ENCODE measurements at places on chromosomes 12 and 14.

GRCh38 chr12:48933664-48934311 is 8.5 kb upstream of the FKBP11 start:
- DNase-seq: peak; percentile 19

GRCh38 chr12:66035288-66035966 is 95.1 kb downstream of the LLPH start:
- DNase-seq: no peak

DNA sequence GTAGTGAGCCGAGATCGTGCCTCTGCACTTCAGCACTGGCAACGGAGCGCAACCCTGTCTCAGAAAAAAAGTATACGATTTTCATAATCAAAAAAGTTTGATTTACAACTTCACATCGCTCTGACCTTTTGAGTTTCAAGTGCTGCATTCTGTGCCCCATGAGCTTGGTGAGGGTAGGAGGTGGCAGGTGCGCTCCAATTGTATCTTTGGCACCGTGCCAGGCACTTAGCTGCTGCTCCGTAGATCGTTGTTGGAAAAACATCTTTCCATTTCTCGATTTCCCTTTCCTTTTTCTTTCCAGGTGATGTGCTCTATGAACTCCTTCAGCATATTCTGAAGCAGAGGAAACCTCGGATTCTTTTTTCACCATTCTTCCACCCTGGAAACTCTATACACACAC is 203.7 kb downstream of the ETV6 start:
- DNase-seq: no peak

DNA sequence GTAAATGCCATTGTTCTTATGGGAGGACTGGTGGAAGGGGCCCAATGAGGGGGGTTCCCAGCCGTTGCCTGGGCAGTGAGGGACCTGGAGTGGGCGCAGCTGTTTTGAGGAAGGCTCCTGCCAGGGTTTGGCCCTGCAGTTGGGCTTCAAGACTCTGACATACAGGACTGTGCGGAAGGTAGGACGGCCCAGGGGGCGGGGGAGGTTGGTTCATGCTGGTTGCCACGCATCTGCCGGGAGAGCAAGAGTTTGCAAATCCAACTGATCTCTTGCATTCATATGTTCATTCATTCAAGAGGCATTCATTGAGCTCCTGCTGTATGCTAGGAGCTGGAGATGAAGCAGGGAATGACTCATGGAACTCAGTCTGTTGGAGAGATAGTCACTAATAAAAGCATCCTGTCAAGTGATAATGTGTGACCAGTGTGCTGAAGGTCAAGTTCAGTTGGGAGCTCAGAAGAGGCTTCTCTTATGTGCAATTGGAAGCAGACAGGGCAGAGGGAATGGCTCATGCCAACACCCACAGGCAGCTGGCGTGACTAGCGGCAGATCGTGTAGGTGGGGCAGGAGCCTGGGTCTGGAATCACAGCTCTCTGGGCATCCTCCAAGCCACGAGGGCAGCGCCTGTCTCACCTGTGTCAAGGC is 7.8 kb downstream of the SH2B3 start:
- no peak for DNase-seq

DNA sequence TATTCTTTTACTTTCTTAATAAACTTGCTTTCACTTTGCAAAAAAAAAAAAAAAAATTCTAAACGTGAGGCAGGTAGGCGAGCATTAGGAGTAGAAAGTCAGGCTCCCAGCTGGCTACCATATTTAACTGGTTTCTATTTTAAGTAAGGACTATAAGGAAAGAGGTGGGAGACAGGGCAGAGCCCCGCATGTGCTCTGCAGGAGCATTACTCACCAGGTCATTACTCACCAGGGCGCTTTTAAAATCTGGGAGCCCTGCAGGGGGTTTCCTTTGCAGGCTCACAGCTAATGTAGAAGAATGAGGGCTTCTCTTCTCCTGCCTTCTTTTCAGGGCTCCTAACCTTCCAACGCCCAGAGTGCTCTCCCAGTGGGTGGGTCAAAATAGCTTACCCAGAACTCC is 14.0 kb upstream of the DPF3 start:
- no peak for DNase-seq

DNA sequence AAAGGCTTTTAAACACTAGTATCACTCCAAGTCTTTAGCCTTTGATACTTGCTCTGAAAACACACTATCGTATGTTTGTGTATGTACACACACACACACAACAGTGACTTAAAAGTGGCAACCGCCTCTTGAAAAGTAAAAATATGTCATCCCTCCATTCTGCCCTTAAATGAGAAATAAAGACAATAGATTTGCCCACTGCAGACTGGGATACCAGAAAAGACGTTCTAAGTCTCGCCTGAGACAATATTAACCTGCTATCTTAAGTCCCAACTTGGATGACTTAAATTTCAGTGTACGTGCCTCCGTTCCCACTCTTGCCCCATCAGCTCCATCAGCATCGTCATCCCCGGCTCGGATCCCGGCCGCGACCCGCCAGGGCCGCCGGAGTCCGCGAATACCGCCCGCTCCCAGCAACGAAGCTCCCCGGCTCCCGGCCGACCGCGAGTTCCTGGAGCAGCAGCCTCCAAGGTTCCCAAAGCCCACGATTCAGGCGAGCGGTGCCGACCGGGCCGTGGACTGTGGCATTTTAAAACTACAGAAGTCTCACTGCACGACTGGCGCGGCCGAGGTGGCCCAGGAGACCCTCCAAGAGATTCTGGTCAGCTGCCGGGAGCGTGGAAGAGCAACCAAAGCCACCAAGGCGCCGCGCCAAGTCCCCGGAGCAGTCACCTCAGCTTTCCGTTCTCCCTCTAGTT is 2.8 kb upstream of the ARID2 start:
- peak; percentile 9 for DNase-seq

DNA sequence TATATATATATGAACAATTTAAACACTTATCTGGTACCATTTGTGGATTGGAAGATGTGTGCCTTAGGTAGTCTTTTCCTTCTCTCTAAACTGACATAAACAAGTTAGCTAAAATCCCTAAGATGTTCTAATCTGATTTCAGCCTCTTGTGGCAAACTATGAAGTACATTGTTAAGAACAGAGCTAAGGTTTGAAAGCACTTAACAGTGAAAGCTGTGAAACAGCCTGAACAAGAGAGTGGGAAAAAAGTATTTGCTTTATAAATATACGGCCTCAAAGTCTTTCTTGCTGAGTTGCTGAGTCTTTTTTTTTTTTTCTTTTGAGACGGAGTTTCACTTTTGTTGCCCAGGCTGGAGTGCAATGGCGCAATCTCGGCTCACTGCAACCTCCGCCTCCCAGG is 53.7 kb upstream of the PELI2 start:
- DNase-seq: no peak

DNA sequence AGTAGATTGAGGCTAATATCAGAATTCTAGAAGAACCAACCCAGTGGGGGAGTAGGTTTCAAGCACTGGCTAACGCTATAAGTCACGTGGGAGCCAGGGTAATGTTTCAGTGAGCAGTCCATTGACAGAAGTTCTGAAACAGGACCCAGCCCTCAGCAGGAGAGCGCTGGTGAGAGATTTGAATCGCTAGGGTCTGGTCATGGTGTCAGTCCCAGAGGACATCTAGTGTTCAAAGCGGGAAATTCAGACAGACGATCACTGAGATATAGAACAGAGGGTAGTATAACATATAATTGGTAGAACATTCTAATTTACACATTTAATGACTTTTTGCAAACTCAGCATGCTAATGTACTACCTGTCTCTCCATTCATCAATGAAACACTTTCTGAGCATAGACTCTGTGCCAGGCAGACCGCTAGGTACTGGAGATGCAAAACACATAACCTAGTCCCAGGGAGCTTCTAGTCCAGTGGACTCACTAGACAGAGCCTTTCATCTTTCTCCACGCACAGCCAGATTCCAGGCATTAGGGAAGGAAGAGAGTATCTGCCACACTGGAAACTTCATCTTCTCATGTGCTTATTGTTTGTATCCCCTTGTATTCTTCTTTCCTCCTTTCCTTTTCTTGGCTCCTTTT is 35.4 kb upstream of the RNASE3 start:
- peak; percentile 70 for DNase-seq

DNA sequence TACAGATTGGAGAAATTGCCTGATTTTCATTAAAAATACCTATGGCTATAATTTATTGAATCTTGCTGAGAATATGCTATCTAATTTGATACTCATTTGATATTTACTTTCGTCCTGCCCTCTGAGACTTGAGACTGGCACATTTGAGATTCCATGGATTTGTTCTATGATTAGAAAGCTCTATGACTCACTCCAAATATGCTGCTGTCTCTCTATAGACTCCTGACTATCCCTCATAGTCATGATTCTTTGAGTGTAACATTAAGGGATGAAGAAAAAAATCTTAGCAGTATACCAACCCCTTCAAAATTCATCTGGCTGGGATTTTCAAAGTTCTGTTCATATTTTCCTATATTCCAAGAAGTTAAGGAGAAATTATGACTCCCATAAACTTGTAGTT is 191.9 kb downstream of the LRIG3 start:
- no peak for DNase-seq

- no peak for DNase-seq
These were observed 13.7 kb downstream of the PIGH start for GRCh38 chr14:67586369-67586768.

DNA sequence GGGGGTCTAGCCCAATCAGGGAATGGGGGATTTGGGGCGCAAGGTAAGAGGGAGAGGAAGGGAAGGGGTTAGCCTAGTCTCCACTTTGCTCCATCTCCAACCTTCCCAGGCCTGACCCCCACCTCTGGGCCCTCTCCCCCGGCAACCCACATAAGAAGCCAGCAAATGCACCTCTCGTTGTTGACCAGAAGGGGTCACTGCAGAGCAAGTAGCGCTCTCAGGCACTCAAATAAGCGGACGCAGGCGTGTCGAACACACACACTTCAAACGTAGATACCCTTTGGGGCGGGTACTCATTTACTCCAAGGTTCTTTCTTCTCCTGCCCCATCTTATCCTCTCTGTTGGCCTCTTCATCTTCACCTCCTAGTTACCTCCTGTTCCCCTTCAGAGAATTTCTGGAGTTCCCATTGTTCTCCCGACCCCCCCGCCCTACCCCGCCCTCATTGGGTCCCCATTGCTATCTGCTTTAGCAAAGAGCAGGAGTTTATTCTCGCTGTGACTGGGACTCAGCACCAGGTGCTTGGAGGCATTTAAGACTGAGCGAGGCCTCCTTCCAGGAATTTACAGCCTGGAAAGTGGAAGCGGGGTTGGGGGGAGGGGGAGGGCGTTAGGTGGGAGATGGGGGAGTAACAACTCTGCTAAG is 1.5 kb upstream of the SRRM4 start:
- peak; percentile 20 for DNase-seq

DNA sequence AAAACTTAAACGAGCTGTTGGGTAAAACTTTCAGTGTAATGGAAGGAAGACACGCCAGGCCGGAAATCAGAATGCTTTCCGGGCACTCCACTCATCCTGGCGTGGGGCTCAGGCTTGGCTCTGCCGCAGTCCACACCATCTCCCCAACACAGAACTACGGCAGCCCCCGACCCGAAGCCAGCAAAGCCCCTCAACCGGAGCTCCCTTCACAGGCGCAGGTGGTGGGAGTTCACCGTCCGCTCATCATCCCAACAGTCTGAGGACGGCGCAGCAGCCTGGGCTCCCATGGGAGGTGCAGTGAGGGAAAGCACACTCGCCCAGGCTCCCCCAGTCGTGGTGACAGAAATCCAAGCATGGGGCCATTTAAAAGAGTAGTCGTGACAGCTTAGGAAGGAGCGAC is 11.0 kb upstream of the MMP17 start:
- no peak for DNase-seq

DNA sequence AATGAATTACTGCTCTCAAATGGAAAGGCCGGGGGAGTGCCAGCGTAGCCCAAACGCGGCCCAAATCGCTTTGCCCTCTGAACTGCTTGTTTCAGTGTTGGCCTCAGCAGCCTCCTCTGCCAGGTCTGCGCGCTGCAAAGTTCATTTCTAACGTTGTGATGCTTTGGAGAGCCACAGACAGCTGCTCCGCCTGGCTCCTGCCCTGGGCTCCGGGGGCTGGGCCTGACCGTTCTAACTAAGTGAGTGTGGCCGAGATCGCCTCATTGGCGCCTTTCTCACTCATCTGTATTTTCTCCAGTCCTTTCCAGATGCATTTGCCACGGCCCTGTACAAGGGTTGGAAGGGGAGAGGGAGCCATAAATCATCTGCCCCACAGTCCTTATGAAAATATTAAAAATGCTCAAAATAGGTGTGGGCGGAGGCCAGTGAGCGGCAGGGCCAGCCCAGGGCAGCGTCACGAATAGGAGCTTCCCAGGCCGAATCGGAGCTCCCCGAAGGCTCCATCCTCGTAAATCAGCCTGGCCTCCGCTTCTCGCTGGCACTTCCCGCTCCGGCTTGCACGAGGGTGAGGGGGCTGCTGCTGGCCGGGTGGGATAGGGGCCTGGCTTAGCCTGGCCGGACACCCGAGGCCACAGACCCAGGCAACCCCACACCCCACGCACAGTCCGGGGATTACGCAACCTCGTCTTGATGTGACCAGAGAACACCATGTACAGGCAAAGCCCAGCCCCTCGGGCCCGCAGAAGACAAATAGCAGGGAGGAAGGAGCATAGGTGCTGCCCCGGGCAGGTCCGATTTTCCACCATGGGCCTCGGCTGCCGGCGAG is 196.6 kb upstream of the DIO3 start:
- no peak for DNase-seq

- no peak for DNase-seq
These were observed 108.8 kb downstream of the RAD51B start for GRCh38 chr14:67928375-67928774.

DNA sequence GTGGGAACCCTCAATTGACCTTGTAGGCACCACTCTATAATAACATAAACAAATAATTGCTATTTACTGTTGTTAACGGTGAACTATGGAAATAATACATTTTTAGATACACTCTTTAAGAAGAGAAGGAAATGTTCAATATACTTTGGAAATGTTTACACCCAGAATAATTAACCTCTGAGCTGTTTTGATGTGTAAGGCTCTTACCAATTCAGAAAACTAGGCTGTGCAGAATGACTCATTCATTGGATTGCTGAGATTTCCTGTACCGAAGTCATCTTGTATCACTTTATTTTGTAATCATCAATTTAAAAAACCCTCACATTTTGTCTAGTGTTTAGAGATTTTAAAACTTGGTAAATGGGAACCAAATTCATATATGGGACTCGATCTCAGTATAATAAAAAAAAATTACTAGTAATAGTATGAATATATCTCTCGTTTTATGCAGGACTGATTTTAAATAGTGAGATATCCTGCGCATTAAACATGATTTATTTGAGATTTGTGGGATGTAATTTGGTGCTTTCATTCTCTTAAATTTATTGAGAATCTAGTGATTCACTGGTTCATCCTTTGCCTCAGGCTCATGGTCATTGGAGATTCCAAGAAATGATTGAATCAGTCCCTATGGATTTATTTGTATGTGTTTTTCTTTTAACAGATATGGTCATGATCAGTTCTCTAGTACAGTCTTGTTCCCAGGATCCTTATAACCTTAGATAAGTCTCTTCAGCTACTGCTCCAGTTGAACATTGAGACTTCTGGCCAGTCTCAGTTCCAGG is 3.9 kb downstream of the SAMD4A start:
- no peak for DNase-seq

GRCh38 chr14:73452341-73453186 is 5.8 kb downstream of the NUMB start:
- no peak for DNase-seq

GRCh38 chr14:95895720-95896119 is 19.1 kb downstream of the TUNAR start:
- peak; percentile 26 for DNase-seq

- no peak for DNase-seq
These were observed 228.5 kb upstream of the KRR1 start for GRCh38 chr12:75739912-75740311.

GRCh38 chr14:44657696-44658388 is 150.8 kb upstream of the FSCB start:
- no peak for DNase-seq
